H9 (cell line): ENCODE measurements at places on chromosomes 3 and 15.
A peak's percentile ranks its signal among the peaks of the same experiment; 100 is the strongest.

GRCh38 chr15:27328186-27328585 is 357.2 kb downstream of the GABRG3 start:
- no peak for DNase-seq

- DNase-seq, result no peak
Measured at GRCh38 chr3:158233791-158234190, 123.9 kb downstream of the RSRC1 start.

GRCh38 chr3:50572158-50572557 is 2.8 kb downstream of the HEMK1 start:
- DNase-seq, result peak; percentile 75

DNA sequence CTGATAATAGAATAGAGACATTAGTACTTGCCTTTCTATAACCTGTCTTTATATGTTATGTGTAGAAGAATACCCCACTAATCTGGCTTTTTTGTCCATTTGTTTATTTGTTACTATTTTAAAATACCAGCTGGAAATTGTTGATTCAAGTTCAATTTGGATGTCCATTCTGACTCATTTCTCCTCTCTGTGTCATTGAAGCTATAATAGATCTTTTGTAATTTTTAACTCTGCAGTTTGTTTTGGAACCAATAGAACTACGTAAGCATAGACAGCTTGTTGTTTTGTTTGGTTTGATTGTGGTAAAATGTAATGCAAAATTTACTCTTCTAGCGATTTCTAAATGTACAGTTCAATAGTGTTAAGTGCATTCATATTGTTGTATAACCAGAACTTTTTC is 390.4 kb downstream of the ZIC1 start:
- no peak for DNase-seq

DNA sequence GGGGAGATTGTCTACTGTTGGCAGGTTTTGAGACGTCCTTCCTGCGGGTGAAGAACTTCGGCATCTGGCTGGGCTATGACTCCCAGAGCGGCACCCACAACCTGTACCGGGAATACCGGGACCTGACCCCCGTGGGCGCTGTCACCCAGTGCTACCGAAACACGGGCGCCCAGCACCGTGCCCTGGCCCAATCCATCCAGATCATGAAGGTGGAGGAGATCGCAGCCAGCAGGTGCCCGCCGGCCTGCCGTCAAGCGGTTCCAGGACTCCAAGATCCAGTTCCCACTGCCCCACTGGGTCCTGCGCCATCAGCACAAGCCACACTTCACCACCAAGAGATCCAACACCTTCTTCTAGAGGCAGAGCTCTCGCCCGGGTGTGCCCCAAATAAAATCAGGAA is 194.9 kb upstream of the EPHA6 start:
- DNase-seq, result no peak

GRCh38 chr3:12755754-12756153 is 3.3 kb downstream of the TMEM40 start:
- no peak for DNase-seq

DNA sequence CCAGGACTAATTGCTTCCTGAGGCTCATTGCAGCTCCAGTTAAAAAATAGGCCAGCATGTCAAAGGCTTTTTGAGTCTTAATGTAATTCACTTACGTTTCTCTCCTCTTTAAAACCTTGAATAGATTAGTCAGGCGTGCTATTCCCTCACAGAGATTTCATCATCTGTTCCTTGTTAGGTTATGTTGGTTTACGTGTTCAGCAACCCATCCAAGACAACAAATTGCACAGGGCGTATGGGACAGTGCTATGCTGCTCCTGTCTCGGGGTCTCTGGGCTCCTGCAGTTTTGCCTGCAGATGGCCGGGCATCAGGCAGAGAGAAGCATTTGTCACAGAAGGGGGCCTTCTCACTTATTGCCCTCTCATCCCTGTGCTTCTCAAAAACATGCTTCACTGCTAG is 117.1 kb downstream of the CHDH start:
- DNase-seq, result no peak

DNA sequence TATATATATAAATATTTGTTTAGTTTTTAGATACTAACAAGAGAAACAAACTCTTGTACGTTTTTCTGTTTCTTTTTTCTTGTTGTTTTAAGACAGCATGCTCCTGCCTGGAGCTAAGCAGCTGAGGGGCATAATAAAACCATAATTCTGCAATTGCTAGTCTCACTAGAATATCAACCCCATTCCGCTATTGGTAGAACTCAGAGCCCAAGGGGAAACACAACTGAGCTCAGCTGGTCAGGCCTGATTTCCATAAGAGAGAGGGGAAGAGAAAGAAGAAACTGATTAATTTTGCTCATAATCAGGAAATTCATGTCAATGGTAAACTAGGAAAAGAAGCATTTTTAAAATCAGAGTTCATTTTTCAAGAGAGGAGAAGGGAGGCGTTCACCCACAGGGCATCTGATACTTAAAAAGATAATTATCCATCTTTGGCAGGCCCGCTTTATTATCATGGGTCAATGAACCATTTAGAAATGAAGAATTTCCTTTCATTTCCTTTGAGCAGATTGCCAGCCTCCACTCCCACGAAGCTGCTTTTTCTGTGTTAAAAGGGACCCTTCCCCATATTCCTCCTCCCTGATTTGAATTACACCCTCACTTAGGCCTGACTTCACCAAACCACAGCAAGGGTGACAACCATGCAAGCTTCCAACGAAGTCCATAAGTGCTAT is 965.3 kb upstream of the CFAP20DC start:
- no peak for DNase-seq

- no peak for DNase-seq
Measured at GRCh38 chr15:98131924-98132323, 171.4 kb downstream of the ARRDC4 start.

DNA sequence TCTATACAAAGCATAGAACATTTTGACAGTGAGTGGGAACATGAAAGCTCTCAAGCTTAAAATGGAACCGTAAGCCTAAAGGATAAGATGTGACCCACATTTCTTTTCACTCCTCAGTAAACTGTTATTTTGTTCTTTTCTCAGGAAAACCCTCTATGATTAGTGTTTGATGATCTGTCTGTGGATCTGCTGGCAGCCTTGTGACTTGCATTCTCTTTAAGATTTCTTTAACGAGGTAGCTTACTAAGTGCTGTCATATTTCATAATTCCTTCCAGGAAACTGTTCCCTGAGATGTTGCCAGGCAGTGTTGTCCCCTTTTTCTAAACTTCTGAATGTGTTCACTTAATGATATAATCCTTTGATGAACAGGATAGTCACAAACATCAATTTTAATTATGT is 167.6 kb downstream of the PYDC2 start:
- DNase-seq, result no peak

DNA sequence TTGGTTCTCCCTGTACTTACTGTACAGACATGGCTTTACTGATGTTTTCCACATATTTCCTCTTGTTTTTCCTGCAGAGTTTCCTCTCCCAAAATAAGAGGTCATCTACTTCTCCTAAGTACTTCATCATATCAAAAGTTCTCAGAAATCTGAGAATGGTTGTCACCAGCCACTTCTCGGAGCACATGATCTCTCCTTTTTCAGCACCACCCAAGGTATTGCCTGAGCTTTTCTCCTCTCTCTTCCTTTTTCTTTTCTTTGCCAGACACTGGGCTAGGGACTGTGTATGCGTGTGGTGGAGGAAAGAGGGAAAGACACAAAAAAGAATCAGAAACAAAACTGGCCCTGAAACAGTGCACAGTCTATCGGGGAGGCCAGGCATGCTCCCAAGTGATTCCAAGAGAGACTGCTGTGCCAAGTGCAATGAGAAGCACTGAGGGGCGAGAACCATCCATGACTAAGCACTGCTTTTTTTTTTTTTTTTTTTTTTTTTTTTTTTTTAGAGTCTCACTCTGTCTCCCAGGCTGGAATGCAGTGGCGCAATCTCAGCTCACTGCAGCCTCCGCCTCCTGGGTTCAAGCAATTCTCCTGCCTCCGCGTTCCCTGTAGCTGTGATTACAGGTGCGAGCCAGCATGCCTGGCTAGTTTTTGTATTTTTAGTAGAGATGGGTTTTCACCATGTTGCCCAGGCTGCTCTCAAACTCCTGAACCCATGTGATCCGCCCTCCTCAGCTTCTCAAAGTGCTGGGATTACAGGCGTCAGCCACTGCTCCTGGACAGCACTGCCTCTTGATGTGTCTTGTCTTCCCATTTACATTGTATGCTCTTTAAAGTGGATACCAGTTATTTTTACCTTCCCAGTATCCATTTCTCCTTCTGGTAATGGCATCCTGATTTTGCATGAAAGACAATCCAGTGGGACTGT is 194.0 kb upstream of the FEZF2 start:
- DNase-seq, result no peak

DNA sequence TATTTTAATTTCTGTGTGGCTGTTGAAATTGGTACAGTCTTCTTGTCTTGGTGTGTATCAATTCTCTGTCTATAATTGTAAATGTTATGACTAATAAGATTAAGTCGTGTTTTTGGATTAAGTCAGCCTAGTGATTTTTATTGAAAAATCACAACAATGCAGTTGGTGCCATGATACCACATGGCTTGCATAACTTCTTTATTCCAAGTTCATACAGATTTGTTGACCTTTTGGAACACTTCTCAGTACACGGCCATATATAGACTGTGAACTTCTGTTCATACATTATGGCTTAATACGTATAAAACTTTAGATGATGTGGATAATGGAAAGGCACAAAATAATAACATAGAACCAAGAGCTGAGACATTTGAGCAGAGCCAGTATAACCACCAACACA is 121.2 kb upstream of the NAALADL2 start:
- DNase-seq, result no peak

- no peak for DNase-seq
Measured at GRCh38 chr3:45776301-45776595, 20.1 kb downstream of the SLC6A20 start.

GRCh38 chr3:175187586-175187985 is 328.5 kb downstream of the NAALADL2 start:
- no peak for DNase-seq

DNA sequence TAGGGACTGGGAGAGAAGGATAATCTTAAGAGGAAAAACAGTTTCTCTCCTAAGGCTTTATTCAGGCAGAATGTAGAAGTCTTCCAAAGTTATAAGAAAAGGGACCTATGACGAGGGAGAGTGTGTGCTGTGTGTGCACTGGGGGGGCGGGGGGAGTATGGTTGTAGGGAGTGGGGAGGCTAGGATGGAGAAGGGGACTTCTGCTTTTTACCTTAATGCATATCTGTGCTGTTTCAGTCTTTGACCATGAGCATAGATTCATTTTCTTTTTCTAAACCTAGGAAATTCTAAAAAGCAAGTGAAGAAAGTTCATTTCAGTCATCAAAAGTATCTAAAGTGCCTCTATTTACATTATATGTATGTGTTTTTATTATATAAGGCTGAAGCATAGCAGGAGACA is 52.6 kb upstream of the RASA2 start:
- no peak for DNase-seq

GRCh38 chr3:10116138-10116460 is 624 bp downstream of the BRK1 start:
- DNase-seq, result no peak

DNA sequence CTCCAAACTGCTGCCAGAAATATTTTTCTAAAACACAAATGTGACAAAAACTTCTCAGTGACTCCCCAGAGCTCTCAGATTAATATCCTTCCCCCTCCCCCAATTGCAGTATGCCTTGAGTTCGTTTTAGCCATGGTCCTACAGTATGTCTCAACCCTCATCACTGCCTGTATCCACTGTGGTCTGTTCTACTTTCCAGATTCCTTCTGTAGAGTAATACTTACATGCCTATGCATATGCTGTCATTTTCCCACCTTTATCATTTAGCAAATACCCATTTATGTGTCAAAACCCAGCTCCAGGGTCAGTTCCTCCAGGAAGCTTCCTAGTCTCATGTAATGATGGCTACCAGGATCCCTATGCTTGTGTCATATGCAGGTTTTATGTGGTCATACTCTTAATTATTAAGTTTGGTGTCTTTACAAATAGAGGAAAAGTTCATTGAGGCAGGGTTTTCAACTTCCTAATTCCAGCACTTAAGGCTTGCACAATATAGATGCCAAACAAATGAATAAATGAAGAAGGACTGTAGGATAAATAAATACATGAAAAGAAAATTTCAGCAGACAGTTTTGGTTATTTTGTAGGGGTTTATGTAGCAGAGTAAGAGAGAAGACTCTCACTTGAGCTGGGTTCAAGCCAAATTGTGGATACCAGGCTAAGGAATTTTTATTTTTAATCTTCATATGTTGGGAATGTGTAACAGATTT is 170.8 kb downstream of the ALCAM start:
- DNase-seq, result no peak

DNA sequence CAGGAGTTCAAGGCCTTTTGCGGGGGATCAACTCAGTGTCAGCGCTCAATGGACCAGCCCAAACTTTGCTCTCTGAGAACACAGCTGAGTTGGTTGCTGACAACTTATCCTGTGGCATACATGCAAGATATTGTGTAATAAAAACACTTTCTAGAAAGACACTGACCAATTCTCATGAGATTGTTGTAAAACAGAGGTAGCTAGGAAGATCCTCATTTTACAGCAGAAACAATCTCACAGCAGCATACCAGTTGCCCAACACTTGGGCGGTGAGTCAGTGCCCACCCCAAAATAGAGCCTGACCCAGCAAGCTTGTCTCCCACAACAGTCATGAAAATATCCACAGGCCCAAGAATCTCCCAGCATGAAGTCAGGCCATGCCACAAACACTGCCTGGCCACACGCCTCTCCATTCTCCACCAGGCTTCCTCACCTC is 18.2 kb downstream of the KLHL6 start:
- no peak for DNase-seq

- DNase-seq, result no peak
Measured at GRCh38 chr3:171729452-171730334, 80.6 kb downstream of the PLD1 start.

GRCh38 chr3:134370611-134371531 is 3.4 kb downstream of the AMOTL2 start:
- DNase-seq, result peak; percentile 34

GRCh38 chr3:106025151-106025722 is 156.4 kb upstream of the CBLB start:
- DNase-seq, result no peak

DNA sequence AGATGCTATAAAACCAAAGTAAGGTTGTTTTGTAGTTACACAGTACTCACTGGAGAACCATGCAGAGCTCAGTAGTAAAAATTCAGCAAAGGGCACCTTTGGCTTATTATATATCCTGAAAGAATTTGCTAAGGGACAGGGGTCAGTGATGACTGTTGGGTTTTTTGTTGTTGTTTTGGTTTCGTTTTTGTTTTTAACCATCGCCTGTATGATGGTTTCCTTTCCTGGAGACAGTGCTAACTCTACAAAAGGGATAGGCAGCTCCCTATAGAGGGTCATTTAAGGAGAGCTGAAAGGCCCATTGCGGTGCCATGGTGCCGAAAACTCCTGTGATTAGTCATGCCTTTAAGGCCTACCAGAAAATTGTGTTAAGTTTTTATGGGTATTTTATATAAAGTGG is 118.2 kb upstream of the GOLIM4 start:
- DNase-seq, result no peak
